Stimulated activated CD4-positive, alpha-beta T cell treated with anti-CD3 and anti-CD28 coated beads, Interleukin-1b, Interleukin-23, amount 100 ng/mL, for 4 hours (primary cell): ENCODE measurements at places on chromosomes 12 and 14.

DNA sequence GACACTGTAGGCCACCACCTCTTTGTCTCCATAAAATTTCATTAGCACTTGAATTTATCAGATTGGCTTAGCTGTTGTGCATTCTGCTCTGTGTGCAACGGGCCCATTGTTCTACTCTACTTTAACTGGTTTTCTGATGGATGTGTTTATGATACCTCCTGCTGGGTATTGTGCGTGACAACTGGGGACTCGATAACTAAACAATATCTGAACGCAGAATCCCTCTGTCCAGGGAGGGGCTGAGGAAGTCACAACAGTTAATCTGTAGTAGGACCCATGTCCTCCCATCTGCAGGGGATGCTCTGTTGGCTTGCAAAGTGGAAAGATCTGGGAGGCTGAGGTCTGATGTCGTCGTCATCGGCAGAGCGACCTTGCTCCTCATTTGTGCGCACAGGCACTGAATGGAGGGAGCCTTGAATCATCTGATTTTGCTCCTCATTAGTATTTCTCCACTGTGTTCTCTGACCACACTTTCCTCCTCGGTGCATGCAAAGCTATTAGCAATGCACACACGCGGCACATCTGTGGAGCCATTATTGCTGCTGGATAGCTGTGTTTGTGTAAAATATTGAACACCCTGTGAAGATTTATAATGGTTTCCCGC, 422.5 kb downstream of the NRXN3 start:
- no peak for DNase-seq

DNA sequence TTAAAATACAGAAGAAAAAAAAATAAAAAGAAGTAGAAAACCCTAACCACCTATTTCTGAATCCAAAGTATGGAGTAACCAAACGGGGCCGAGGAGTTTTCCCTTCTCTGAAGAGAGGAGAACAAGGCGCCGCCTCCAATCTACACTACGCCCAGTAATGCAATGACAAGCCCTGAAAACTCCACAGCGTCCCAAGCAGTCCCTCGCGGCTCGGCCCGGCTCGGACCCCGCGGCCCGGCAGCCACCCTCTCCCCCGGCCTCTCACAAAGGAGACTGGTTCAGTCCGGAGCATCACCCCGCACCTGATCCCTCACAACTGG, 371 bp downstream of the CHD8 start:
- no peak for DNase-seq

- DNase-seq = no peak
Observed at GRCh38 chr12:70732287-70732686, 95.1 kb upstream of the PTPRB start.

- DNase-seq = no peak
Observed at GRCh38 chr14:54258382-54258781, 138.4 kb upstream of the CDKN3 start.

DNA sequence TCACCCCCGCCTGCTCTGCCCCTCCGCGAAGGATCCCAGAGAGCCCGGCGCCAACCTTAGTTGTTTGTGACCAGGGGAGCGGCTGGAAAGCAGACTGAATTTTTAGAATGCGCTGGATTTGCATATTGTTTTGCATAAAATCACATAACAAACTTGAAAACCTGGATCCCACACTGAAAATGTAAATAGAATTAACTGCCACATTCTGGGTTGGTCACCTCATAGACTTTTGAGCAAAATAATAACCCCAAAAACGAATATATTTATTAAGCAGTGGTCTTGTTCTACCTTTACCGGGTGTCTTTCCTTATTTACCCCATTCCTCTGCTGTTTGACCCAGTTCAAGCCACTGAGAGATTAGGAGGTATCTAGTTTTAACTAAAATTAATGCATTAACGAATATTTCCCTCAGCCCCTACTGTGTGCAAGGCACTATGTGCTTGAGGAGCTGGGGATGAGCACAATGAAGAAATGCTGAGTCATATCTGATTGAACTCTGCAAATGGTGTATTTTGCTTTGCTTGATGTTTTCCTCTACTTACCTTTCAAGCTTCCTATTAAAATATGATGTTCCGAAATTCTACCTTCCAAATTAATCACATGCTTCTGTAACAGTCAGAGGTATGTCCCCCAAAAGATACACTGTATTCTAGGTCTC, 438 bp upstream of the EGLN3 start:
- no peak for DNase-seq

DNA sequence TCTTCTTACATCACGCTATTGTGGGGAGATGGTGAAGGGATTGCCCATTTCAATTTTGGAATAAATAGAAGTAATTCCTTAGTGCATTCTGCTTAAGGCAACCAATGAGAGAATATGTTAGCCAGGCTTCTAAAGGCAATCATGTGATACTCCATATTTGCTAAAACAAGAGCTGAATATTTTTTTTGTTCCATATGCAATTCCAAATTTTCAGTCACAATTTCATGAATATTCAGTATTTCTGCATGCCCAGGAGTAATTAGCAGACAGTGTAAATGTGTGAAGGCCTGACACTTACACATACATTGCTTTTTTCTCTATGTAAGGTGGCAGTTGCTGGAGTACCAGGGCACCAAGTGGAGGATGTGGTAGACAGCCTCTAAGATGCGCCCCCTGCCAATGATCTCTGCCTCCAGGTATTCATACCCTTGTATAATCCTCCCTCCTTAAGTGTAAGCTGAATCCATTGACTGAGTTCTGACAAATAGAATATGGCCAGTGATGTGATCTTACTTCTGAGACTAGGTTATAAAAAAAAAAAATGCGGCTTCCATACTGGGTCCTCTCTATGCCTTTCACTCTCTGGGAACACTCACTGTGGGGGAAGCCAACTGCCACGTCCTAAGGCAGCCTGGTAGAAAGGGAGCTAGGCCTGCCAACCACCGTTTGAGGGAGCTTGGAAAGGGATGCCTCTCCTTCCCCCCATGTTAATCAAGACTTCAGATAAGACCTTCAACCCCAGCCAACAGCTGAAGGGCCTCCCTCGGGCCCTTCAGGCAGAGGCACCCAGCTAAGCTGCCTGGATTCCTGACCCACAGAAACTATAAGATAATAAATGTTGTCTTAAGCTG, 62.7 kb upstream of the PTGR2 start:
- no peak for DNase-seq

- no peak for DNase-seq
Observed at GRCh38 chr12:2183556-2184541, 131.1 kb downstream of the CACNA1C start.
